ENCODE measurements at places on chromosomes 5 and 9.

DNA sequence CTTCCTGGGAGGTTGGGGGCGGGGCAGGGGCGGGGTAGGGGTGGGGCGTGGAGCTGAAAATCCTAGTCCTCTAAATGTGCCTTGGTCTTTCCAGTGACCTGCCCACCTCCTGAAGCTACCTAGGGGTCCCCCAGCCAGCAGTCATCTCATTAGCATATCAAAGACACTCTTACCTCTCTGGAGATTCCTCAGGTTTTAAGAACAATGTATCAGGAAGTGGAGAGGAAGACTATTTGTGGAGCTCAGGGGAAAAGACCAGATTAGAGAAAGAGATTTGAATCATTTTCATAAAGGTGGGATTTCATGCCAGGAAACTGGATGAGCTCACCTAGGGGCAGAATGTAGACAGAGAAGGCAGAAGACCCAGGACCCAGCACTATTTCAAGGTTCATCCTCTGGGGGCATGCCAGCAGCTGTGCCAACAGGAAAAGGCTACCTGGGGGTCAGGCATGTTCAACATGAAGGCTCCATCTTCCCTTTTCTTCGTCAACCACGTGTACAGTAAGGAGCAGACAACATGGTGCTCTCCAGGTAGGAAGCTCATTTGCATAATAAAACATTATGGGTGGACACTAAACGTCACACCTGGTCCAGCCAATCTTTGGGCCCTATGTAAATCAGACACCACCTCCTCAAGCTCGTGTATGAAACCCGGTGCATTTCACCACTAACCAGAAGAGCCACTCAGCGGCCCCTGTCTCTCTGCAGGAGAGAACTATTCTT is 6.9 kb downstream of the GMCL2 start:
- no peak for DNase-seq

- DNase-seq = no peak
Measured at GRCh38 chr5:179296150-179296821, 49.0 kb downstream of the ADAMTS2 start.

DNA sequence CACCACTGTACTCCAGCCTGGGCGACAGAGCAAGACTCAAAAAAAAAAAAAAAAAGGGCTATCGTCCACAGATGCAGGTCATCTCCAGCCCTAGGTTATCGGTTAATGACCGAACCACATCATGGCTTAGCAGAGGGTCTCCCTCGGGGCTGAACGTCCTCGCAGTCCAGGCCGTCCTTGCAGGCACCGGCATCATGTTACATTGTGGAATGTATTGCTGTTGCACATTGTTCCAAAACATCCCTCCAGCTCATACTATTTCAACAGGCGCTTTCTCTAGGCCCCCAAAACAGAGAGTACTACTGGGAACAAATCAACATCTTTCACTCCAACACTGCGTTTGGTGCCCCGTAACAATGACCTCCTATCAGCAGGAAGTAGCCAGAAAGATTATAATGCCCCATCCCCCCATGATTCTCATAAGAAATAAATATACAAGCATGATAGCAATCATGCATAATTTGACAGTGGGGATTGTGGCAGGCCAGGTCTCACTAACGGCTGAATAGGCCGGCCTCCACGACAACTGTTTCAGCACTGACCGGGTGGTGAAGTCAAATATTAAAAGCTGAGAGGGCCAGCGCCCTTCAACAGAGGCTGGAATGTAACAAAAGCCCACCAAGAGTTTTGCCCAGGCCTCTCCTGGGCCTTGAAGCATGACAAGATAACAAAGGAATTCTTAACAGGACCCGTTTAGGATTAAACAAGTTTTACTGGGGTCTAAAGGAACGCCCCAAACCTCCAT is 1.1 kb upstream of the LCN9 start:
- DNase-seq = no peak

GRCh38 chr9:36036253-36036779 is 397 bp upstream of the RECK start:
- no peak for DNase-seq

GRCh38 chr9:133714606-133715294 is 23.4 kb downstream of the SARDH start:
- no peak for DNase-seq

- DNase-seq = no peak
Measured at GRCh38 chr5:128254789-128255188, 171.2 kb downstream of the SLC12A2 start.
